ENCODE measurements at places on chromosomes 2 and 18.

GRCh38 chr2:219282943-219283581 is 3.9 kb downstream of the DNAJB2 start:
- no peak for DNase-seq

DNA sequence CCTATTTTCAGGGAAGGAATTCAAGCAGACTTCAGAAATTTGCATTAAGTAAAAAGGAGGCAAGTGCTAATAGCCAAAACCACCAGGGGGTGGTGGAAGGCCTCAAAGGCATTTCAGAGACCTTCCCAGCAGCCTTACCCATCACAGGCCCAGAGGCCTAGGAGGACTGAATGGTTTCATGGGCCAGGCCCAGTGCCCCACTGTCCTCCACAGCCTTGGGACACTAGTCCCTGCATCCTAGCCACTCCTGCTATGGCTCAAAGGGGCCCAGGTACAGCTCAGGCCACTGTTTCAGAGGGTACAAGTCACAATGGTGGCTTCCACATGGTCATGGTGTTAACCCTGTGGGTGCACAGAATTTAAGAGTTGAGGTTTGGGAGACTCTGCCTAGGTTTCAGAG is 58.6 kb upstream of the CHAC2 start:
- DNase-seq, result no peak

- no peak for DNase-seq
These were observed 128.7 kb downstream of the EIPR1 start for GRCh38 chr2:3248754-3249475.

DNA sequence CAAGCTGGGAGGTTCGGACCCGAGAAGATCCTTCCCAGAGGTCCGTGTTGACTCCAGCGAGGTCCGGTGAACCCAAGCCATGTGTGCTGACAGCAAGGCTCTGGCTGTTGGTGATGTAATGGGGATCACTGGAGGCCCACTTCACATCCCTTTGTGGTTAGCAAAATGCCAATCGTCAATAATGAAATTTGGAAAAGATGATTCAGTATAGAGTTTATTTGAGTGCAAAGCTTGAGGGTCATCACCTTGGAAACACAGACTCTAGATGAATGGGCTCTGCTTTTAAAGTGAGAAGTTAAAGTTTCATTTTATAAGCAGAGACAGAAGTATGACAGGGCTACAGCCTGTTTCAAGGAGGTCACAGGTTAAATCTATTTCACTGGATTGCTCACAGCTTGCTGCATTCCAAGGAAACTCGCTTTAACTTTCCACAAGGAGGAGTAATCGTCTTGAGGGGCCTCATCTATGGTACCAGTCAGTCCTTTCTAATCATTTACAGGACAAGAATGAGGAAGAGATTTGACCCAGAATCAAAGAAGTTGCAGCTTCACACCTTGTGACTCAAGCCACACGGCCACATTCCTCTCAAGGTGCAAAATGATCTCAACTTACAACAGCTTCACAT is 140.5 kb downstream of the TPO start:
- no peak for DNase-seq

DNA sequence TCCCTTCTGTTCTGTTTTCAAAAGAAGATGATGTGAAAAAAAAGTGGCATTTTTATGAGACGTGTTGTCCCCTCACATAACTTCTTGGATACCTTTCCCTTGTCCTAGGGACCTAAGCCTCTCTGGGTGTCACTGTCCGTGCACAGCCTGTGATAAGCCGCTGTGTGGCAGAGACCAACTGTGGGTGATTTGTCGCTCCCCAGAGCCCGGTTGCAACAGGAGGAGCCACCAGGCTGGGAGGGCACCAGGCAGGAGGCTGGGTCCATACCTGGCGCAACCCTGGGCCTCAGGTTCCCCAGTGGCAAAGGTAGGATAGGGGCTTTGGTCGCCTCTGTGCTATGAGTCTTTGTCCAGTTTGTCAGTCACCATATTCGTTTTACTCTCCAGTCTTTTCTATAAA is 82.1 kb downstream of the AGAP1 start:
- no peak for DNase-seq

DNA sequence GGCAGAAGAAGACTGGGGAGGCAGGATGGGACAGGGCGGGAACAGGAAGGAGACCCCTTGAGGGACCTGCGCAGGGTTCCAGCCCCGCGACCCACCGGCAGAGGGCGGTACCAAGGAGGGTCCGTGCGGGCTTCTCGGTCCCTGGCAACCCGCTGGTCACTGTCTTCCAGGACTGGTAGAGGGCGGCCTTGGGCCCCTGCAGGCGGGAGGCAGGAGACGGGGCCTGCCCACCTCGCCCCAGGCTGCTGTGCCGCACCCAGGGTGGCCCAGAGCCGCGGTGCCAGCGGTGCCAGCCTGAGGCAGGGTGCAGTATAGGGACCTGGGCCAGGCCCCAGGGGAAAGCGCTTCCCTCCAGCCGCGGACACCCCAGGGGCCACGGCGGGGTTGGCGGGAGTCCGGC is 34.5 kb downstream of the NEURL3 start:
- peak; percentile 41 for DNase-seq

- no peak for DNase-seq
These were observed 3.1 kb upstream of the RIOK3 start for GRCh38 chr18:23450022-23450421.

DNA sequence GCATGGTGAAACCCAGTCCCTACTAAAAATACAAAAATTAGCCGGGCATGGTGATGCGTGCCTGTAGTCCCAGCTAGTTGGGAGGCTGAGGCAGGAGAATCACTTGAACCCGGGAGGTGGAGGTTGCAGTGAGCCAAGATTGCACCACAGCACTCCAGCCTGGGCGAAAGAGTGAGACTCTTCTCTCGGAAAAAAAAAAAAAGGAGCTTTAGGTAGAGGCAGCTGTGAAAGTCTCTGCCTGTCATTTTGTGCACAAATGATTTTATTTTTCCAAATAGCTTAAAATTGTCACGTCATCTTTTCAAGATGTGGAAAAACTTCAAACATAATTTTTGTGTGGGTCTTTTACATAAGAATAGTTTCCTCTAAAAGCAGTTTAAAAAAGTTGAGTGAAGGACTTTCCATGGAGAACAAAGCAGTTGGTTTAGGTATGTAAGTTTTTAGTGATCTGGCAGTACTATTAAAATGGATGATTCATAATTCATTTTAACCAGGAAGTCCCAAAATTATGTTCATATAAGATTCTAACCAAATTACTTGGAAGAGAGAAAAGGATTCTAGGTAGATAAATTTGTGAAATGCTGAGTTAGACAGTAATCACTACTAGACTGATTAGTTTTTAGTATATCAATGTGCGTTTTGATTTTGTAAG is 11.5 kb downstream of the CCNYL1 start:
- peak; percentile 16 for DNase-seq

GRCh38 chr2:236816197-236817170 is 246.9 kb downstream of the ACKR3 start:
- no peak for DNase-seq

DNA sequence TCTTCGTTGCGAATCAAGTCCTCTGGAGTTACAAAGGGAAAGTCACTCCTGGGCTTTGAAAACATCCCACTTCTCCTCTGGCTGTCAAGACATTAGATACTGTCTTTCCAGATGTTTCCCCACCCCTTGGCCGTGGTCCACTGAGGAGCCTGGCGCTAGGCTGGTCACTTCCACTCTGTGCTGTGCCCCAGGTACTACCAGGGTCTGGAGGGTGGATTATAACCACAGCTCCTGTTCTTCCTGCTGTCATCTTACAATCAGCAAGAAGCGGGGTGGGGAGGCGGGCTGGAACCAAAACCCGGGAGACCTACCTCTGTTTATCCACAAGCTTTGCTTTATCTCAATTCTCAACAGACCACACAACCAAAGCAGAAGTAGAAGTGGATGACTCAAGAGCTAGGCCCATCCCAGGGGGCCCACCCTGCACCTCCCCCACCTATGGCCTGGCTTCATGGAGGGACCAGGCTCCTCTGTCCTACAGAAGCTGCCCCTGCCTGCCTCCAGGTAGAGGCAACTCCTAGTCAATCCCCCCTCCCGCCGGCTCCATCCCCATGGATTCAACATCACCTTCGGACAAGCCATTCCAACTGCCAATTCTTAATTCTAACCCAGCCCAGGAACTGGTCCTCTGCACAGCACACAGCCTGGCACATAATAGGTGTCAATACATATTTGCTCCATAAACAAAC is 17.8 kb downstream of the SMAD7 start:
- no peak for DNase-seq

DNA sequence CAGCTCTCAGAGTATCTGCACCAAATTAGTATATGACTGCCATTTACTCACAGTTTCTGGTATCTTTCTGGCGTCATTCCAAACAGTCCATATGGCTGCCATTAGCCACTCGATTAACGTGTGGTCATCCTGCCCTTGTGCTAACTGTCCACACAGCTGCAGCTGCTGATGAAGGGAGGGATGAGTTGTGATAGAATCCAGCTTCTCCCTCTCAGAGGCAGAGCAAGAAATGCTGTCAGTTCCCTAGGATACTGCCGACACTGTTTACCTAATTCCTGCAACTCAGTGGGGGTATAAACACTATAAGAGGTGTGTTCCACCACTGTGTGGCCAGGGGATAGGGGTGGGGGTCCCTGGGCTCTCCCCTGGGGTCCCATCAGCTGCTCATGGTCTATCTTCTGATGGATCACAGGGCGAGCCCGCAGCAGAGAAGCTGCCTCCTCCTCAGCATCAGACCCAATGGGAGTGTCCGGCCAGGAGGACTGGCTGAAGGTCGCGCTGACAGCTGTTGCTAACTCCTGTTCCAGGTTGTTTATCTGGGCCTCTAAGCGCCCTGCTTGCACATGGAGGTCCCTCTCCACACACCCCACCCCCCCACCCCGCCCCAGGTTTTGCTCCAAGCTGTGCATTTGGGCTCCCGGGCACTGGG is 17.3 kb upstream of the KLHL23 start:
- no peak for DNase-seq

GRCh38 chr18:63181706-63182309 is 137.8 kb downstream of the BCL2 start:
- no peak for DNase-seq

DNA sequence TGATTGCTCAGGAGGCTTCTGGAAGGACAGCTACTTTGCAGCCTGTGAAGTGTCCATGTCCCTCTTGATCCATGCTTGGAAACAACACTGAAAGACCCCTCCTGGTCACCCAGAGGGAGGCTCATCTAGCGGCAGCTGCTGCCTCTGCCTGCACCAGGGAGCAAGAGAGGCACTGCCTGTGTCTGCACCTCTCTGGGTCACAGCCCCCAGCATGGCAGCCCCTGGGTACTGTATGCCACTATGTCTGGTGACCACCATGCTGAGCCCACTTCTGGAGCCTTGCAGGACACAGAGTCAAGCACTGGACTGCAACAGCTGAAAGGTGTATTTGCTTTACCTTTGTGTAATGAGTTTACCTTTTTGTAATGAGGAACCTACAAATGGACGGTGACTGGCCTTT is 186.3 kb upstream of the MYT1L start:
- DNase-seq, result no peak

- no peak for DNase-seq
These were observed 173.6 kb downstream of the GALR1 start for GRCh38 chr18:77422974-77423867.

DNA sequence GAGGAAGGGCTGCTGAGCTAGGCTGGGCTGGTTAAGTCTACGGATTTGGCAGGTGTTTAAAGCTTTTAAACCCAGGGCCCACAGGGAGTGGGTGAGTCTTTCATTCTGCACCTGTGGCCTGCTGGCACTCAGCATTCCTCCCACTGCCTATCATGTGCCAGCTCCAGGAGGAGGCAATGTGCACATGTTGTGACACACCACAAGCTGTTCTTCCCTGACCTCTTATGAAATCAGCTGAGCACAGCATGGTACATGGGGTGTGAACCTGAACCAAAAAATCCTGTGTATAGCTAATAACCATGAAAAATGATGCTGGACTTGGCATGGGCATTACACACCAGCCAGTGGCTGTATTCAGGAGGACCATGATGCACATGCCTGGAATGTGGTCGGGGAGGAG is 297.9 kb upstream of the MMADHC start:
- no peak for DNase-seq

DNA sequence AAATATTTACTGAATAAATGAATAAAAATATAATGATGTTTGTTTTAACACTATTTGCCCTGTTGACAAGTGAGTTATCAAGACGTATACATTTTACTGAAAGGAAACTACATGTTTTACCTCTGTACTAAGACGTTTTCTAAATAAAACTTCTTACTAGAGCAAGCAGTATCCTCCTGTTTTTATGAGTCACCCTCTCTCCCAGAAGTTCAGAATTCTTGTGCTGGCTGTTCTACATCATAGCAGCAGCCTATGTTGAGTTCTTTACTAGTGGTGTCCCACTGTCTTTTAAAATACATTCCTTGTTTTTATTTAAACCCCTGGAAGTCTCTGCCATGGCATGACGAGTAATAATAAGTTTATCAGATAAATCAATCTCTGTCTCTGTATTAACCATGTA is 297.4 kb downstream of the CALCRL start:
- no peak for DNase-seq

DNA sequence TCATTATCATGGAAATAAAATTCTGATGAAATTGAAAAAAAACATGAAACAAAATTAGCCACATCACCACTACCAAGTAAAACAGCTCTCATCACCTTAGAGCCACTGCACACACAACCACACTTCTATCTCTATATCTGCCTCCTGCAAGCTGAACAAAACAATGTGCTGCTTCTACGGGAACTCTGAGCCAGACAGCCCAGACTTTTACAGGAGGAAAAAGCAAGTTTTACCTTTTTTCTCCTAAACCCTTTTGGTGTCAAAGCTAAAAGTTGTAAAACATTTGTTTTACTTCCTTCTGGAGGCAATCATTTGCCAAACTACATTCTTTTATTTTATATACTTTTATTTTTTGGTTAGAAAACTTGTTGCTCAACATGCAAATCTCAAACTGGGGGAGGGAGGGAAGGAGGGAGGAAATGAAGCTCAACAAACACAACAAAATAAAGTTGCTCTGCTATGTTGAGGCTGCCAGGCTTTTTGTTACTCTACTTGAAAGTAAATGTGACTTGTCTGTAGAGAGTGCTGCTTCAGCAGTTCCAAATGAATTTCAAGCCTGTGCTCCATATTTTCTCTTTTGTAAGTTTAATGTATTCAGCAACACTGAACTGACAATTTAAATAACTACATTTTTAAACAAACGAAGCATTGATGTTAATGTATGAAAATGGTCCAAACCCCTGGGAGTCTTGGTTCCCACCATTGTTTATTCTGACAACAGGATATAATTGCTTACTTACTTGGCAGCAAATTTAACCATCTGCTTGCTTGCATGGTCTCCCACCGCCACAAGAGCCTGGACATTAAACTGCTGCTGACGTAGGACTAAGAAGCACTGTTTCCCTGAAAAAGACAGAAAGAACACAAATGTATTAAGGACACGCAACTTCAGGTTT is 24.5 kb downstream of the DARS1 start:
- peak; percentile 74 for DNase-seq
